Kasumi-1 (cell line): ENCODE measurements at places on chromosomes 3 and 15.
A peak's percentile ranks its signal among the peaks of the same experiment; 100 is the strongest.

DNA sequence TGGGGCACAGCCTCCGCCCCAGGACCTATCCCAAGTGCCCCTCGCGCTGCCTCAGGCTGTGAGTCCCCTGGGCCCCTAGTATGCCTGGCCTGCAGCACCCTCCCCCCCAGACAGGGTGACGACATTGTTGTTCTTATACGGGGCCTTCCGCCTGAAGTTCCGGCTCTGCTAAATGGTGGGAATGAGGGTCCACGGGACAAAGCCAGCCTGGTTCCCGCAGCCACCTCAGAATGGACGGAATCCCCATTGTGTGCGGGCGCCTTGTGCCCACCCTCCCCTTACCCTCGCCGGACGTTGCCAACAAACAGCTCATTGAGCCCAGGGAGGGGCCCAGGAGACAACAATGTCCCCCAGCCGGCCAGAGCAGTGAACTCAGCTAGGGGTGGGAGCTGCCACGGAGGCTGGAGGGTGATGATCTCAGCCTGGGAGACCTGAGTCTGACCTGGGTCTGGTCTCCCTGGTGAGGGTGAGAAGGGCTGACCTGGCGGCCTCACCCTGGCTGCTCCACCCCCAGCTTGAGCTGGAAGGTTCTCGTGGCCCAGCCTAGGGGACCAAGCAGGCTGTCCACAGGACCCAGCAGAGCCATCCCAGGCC lies 10.2 kb upstream of the DLL4 start:
- no peak for DNase-seq

GRCh38 chr15:59396679-59397078 lies 24.0 kb upstream of the MYO1E start:
- no peak for DNase-seq

DNA sequence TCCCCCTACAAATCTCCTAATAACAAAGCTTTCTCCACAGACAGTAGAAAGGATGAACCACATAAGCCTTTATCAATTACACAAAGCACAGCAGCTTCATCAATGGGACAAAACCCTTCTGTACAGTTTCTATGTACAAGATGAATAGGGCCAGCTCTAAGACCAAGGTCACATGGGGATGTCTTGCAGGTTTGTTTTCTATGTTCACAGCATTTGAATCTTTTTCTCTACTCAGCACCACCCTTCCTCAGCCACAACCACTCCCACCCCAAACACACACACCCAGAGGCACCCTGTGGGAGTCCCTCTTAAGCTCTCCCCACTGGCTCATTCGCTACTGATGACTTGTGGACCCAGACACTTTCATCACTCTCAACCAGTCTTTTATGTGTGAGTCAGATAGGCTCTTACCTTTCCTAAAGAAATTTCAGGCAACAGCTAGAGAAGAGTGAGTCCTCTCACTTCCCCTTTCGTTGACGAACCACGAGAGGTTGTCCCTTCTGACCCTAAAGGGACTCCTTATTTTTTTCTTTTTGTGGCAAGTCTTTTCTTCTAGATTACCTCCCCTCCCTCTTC lies 57.9 kb downstream of the ARHGAP31 start:
- DNase-seq: peak; percentile 65

DNA sequence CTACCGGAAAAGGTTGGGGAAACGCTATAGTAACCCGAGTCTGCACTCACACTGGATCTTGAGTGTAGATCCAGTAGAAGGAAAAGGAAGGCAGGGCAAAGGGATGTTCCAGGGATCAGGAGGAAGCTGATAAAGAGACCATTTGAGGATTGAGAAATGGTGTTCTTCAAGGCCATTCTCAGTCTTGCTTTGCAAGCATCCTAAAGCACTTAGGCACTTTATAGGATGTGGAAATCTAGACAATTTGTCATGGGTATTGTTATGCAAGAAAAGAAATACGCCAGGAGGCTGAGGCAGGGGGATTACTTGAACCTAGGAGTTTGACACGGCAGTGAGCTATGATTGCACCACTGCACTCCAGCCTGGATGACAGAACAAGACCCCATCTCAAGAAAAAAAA lies 13.2 kb upstream of the SCAMP5 start:
- DNase-seq: no peak

DNA sequence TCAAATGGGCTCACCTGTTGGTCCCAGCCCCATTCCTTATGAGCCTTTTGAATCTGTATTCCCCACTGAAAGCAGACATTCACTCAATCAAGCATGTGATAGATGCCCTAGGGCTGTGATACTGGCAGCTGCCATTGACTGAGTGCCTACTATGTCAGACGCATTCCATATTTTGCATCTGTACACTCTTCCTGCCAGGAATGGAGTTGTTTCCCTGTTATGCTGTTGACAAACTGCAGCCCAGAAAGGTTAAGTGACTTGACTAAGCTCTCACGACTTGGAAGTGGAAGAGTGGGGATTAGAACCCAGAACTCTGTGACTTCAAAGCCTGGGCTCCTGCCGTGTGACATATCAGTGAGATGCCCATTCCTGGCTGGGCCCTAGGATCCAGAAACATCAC lies 211.4 kb downstream of the RPLP1 start:
- DNase-seq: no peak

DNA sequence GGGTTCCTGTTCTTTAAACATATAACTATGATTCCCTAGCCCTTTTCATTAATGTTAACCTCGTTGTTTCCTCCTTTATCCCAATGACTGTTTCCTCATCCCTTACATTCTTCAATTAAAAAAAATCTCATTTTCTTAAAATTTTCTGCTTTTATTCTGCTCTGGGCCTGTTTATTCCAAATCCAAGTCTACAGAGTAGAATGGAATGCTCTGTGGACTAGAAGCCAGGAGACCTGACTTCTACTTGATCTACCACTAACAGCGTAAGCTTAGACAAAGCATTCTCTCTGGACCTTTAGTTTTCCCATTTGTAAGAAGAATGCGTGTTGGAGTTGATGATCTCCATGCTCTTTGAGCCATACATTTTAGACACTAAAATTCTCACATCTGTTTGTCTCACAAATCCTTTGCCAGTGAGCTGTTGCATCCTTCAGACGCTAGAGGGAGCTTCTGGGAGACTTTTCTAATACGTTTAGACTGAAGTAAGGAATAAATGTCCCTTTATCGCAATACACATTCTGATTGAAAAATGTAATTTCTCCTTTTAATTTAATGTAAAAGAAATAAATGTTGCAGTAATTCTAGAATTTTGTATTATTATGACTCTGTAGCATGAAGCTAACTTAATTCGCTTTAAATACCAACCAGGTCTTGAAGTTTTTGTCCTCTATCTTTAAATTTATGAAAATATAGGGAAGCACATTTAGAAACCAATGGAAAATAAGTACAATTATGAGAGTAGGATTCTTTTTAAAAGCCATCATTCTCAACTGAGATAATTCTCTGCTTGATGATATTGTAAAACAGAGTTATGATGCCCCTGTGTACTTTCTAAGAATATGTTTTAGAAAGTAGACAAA lies 21.7 kb upstream of the GMNC start:
- DNase-seq: peak; percentile 70

GRCh38 chr3:70774641-70775040 lies 462.2 kb upstream of the MDFIC2 start:
- no peak for DNase-seq

DNA sequence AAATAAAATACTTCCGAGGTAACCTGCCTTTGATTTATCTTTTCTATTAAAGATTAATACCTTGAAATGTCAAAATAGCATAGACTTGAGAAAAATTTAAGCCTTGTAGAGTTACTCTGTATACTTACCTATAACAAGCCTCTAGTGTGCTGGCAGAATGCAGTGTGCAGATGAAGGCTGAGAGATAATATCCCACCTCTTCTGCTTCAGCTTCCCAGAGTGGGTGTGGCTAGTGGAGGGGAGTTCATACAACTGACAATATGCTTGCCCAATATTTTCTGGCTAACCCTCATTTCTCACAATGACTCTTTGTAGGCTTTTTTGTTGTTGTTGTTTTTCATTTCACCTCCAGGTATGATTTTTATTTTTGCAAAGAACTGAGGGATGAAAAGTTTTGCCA lies 15.7 kb upstream of the ZBTB20 start:
- DNase-seq: no peak

DNA sequence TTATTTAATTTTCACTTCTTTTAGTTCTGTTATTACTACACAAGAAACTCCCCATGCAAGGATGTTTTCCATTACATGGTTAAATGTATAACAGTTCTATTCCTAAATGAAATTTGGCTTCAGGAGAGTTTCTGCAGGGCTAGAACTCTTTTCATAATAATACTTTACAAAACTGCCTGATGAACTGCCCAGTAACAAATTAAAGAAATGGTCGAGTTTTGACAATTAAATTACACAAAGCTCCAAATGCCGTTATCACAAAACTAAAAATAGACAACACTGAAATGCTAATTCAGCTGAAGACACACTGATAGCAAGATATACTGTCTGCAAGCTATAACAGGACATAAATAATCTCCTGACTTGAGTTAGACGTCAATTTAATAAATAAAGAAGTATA lies 435.2 kb upstream of the CCDC54 start:
- no peak for DNase-seq

DNA sequence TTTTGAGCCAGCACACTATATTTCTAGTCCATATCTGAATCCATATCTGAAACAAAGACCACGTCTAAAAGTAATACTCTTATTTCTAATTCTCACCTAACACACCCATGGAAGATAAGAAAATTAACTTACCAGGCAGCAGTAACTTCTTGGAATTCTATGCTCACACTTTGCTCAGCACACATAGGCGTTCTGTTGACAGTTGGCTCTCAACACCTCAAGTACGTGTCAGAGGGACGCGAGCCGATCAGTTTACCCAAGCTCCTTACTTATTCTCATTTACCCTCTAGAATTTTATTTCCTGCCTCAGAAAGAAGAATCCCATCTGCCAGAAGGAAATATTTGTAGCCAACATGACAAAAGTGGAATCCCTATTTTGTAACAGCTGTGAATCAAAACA lies 911.9 kb downstream of the FHIT start:
- DNase-seq: no peak

DNA sequence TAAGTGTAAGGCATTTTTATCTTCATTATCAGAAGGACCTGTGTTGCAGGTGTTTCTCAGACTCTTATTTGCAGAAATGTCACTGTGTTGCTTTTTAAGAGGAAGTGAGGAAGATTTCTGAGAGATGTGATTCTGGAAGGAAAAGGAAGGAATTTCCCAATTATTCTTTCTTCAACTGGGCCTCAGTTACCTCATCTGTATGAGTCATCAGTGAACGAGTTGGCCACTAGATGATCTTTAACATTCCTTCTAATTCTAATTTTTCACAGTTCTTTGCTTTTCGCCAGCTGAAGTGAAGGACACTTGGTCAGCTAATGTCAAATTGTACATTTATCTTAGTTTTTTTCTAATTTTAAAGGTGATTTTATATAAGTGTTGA lies 28.9 kb downstream of the CLEC3B start:
- DNase-seq: no peak

- peak; percentile 56 for DNase-seq
Measured at GRCh38 chr3:44992555-44993470, 16.8 kb downstream of the EXOSC7 start.

DNA sequence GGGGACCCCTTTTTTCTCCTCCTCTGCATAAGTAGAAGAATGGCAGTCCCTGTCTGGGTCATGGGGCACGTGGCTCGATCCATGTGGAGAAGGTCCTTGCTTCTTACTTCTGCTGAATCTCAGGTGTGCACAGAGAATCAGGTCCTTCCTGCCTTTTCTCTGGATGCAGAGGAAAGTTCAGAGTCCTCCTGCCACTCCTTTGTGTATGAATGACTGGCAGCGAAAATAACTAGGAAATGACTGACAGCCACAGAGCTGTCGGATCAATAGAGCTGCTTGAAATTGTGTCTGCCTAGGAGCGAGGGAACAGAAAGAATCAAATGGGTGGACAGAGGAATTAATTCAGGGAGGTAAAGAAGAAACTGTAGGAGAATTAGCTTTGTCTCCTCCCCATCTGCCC lies 49.6 kb upstream of the ROPN1 start:
- no peak for DNase-seq

DNA sequence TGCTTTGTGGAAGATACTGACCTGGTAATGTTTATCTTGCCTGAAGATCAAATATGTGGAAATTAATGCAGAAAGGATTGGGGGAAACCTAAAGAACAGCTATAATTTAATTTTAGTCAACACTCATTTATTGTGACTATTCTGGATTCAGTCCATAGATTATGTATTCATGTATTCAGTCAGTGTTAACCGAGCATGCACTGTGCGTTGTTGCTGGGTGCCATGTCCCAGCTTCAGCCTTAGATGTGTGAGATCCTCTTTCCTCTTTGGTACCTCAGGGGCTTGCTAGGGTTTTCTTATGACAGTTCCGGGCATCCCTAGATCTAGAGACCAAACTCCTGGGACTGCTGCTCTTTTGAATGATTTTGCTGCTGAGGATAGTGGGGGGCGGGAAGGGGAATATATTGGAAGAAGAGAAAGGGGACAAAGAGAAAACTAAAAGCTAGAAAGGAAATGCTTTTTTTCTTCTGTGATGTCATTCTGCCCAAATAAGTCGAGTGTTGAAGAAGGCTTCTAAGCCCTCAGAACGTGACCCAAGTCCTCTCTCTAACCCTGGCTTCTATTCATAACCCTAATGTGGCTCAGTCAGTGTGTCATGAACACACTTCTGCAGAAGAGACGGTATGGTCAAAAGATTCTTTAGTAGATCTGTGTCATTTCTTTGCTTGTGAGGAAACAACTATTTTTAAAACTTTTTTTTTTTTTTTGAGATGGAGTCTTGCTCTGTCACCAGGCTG lies 33.5 kb downstream of the STARD9 start:
- DNase-seq: no peak

GRCh38 chr15:78084449-78084750 lies 6.9 kb upstream of the TBC1D2B start:
- DNase-seq: no peak

DNA sequence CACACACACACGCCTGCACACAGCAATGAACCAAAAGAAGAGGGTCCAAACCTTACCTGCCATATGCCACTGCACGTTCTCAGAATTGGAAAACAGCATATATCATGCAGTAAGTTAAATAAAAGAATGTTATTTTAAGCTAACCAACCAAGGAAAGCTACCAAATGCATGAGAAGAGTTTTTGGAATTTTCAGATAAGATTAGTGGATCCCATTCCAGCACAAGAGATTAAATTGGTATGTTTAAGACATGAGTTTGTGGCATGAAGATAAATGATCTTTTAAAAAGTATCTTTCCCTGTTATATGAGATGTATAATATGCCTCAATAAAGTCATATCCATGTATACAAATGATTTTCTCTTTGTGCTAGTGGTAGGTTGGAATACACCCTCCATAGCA lies 811.4 kb downstream of the NR2F2 start:
- DNase-seq: no peak

GRCh38 chr15:45205192-45205591 lies 17.4 kb upstream of the SHF start:
- DNase-seq: peak; percentile 28

DNA sequence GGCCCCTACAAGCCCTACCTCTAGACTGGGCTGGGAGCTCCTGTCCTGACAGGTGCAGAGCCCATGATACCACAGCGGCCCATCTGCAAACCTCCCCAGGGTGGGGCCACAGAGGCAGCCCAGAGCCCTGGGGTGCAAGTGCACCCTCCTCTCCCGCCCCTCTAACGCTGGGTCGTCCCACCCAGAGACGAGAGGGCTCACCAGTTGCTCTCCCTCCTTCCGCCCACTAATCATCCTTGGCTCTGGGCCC lies 742 bp downstream of the TNK2 start:
- no peak for DNase-seq
